Glomerular endothelial cell (primary cell): ENCODE measurements at places on chromosomes 1 and 21.

- DNase-seq, result no peak
Measured at GRCh38 chr1:30912224-30912623, 3.7 kb upstream of the SDC3 start.

GRCh38 chr1:169443923-169444322, 16.6 kb upstream of the CCDC181 start:
- DNase-seq, result no peak

DNA sequence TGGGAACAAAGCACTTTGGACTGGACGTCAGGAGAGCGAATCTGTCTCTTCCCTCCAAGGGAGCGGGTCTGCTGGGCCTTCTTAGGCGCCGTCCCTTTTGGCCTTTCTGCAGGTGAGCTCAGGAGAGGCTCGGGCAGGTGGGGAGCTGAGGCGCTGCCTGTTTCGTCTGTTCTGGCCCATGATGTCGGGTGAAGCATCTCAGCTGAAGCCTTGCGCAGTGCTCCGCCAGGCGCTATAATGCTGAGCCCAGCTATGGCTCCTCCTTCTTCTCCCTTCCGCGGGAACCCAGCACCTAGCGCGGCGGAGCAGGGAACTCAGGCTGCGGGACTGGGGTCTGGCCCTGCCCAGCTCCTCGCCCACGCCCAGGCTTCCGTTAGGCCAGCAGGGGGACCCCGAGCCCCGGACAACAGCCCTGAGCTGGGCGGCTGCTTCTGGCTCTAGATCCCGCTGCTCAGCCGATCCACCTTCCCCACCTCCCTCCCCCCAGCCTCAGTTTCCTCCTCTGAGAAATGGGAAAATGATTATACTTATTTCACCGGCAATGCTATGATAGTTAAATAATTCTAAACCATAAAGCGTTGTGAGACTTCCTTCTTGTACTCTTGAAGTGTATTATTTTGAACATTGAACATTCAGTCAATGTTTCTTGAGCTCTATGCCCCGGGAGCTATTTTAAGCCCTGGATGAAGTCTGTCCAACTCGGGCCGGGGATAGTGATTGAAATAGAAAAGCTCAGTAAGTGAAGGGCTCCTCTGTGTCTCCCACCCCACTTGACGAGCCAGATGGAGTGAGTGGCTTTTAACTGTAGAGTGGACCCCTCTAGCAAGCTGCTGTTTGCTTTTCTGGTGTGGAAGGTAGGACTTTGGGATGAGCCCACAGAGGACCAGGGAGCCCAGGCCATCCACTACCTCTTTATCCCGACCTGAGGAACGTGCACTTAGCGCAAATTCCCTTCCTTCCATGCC, 9.6 kb upstream of the ADORA1 start:
- no peak for DNase-seq

DNA sequence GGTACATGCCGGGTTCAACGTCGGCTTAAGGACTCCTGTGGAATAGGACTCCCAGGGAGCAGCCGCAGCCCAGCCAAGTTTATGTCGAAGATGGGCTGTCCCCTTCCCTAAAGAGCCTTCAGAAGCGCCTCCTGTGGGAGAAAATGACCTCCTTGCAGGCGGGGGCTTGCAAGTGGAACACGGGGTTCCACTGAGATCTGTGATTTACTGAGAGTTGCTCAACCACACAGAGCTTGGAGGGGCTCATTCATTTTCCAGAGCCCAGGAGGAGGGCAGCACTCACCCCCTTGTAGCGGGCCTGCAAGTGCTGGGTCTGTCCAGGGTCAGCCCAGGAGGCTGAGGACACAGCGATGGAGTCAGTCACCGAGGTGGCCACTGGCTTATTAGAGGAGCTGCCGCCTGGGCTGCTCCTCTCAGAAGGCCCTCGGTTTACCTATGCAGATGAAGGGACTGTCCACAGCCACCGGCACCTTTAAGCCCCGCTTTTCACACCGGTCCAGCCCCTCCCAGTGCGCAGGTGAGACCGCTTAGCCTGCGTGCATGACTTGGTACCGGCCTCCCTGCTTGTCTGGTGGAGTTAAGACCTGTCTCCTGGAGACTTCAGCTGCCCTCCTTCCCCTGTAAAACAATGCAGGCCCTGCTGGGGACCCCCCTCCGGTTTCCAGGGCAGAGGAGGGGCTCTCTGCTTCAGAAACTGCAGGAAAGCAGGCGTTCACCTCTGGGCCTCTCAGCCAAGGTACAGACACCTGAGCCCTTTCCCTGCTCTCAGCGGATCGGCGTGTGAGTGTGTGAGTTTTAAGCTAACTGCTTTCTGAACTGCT, 57.5 kb downstream of the ATP5PO start:
- no peak for DNase-seq

DNA sequence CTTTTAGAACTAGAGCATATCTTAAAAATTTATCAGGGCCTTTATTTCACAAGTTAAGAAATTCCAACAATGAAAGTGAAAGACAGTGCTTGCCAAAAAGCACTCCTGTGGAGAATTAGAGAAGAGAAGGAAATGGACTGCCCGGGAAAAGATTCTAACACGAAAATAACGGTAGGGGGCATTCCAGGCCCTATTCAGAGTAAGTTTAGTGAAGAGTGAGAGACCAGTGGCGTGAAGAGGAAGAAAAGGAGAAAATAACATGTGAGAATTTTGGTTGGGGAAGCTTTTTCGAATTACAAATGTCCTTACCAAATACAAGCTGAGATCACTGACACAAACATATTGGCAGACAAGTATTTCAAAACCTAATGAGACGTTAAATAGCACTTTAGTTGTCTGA, 38.4 kb upstream of the RBM34 start:
- DNase-seq, result no peak

- no peak for DNase-seq
Measured at GRCh38 chr1:109786531-109787021, 22.9 kb upstream of the EPS8L3 start.

- no peak for DNase-seq
Measured at GRCh38 chr1:57311411-57311810, 112.4 kb downstream of the DAB1 start.

DNA sequence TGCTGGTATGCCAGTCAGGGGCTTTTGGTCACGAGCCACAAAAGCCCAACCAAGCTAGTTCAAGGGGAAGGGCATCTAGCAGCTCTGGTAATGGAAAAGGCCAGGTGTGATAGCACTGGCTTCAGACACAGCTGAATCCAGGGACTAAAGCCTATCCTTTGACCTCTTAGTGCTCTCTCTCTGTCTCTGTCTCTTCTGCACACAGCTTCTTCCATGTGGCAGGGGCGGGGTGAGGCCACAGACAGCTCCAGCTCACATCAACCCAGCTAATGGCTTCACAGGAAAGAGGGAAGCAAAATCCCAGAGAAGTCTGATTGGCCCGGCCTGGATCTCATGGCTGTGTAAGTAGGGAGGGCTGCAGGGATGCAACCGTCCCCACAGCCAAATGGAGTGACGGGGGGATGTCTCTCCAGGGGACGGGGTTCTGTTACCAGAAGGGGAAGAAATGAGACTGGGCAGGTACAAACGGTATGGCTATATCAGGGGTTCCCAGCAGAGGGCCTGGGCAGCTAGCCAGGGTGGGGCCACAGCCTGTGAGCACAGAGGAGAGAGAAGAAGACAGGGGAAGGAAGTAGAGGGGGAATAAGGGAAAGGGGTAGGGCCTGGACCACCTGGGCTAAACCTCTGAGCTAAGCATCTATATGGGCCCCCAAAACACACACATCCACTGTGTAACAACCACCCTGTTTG, 42.4 kb downstream of the FBXO2 start:
- no peak for DNase-seq

GRCh38 chr21:41478319-41479177, 29.4 kb downstream of the TMPRSS2 start:
- DNase-seq, result no peak

DNA sequence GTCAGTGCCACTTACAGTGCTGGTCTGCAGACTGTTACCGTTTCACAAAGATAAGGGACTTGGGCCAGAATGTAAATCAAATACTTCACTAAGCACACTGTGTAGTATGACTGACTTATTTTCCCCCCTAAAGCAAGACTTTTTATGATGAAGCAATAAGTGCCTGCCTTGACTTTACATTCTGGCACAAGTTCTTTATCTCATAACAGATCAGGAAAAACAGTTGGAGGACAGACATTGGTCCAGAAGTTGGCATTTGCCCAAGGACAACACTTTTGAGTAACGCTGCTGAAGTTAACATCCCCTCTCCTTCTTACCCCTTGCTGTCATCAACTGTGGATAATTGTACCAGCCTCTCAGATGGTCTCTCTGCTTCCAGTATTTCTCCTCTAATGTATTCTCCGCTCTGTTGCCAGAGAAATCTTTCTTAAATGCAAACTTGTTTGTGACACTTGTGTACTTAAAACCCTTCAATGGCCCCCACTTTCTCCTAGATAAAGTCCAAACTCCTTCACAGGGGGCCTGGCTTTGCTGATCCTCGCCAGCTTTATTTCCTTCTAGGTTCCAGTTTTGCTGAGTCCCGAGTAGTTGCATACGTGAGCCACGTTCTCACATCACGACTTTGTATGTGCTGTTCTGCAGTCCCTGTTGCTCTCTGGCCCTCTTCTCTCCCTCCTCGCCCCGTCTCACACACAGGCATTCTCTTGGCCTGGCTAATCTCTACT, 45.7 kb downstream of the S1PR1 start:
- DNase-seq, result no peak
